SK-N-MC (cell line): ENCODE measurements at places on chromosomes 4 and X.

DNA sequence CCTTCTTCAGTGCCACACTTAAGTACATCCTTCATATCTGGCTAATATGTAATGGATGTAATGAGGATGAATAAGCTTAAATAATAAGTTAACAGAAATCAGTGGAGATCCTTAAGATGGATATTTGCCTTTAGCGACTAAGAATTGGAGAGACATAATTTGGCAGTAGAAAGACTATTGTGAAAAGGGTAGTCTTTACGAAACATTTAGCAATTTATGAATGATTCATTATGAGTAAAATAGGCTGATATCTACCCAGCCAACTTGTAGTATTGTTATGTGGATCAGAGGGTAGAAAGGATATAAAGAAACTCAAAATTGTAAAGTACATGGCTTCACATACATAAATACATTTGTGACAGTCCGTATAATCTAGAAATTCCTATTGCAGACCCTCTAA lies 2371.8 kb downstream of the PCDH7 start:
- no peak for DNase-seq

DNA sequence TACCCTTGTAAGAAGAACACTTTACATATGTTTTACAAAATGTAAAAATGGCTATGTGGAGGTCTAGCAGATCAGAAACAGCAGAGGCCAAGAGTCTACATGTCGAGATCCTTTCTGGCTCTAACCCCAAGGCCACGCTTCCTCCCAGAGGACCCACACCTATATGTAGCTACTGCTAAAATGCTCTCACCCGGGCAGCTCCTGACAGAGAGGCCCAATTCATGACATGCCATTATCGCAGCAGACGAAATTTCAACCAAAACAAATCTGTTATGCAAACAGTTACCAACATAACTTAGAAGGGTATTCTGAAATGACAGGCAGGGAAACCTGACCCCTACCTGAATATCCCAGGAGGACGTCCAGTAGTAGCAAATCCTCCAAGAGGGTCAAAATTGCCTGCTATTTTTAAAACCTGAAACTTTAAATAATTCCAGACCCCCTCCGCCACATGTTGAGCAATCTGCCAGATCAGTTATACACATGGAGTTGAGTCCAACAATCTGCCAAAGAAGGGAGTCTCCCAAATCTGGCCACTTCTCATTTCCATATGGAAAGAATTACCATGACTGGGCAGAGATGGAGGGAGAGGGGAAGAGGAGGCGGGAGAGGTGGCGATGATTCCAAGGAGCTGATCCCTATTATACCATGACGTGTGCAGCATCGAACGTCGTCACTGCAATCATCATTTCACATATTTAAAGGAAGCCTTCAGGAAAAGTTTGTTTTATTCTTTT lies 192.9 kb upstream of the TBL1X start:
- DNase-seq: no peak

- peak; percentile 39 for DNase-seq
Measured at GRCh38 chrX:153971450-153972367, at the start of gene HCFC1. Gene HCFC1, minus strand, starts transcription at chrX:153971818. Its CDS starts 978 bp downstream, at chrX:153970840.

- no peak for DNase-seq
Measured at GRCh38 chr4:80897537-80898303, 132.8 kb upstream of the BMP3 start.

- no peak for DNase-seq
Measured at GRCh38 chr4:10011885-10012284, 9.4 kb downstream of the SLC2A9 start.

- no peak for DNase-seq
Measured at GRCh38 chr4:54165438-54165837, 63.7 kb upstream of the PDGFRA start.

- no peak for DNase-seq
Measured at GRCh38 chr4:2290488-2290887, 28.6 kb upstream of the MXD4 start.

DNA sequence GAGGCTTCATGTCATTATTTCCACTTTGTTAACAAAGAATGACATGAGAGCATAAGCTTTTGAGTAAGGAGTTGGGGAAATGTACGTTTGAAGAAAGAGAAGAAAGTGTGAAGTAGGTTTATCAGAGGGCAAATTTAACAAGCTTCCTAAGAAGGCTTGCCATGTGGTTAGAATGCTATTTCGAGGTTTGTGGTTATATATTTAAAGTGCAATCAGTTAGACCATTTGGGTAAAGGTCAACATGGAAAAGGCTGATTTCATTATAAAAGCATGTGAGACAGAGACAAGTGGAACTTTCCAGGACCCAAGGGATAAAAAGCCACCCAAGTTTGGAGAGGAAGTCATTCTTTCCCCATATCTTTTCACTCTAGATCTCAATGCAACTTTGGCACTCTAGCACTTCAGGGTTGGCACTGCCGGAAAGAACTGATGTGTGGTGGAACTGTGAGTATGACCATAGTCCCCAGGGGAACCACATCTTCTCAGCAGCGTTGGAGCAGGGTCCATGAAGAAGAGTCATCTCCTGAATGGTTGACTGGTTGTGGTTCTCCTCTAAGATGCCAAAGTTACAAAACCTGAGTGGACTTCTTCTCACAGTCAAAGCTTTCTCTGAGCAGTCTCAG lies 529.9 kb downstream of the MID1IP1 start:
- DNase-seq: no peak

GRCh38 chr4:117831060-117831683 lies 203.1 kb upstream of the NDST3 start:
- DNase-seq: no peak

DNA sequence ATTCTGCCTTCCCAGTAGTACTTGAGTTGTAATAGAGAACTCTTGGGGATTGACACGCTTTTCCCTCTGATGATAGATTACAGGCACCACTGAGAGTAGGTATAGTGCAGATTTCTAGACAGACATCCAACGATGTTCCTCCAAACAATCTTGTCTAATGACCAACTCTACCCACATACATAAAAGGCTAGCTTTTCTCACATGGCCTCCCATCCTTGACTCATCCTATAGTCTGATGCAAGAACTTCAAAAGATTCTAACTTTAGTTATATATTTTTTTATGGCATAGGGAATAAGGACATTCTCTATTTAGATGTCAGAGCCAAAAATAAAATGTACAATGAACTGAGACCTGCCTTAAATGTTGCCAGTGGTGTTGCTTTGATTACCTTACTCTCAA lies 60.9 kb downstream of the GLRA2 start:
- DNase-seq: no peak

DNA sequence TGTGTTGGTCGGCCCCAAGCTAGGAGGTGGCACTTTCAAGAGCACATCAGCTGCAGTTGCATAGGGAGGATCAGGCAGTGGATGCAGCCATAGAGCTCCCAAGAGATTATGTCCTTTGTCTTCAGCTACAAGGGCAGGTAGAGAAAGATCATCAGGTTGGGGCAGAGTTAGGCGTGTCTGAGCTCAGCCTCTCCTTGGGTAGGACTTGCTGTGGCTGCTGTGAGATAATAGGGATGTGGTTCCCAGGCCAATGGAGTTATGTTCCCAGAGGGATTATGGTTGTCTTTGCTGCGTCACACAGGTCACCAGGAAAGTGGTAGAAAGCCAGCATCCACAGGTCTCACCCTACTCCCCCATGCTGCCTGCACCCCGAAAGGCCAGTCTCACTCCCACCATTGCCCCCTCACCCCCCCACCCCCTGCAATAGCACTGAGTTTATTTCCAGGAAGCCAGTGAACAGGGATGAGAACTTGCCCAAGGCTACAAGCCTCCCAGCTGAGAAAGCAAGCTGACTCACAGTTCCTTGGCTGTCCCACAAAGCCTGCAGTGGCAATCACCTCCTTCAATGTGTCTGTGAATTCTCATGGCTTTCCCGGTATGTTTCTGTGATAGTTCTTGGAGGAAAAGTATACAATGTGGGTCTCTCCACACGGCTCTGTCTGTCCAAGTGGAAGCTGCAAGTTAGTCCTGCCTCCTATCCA lies 148.4 kb downstream of the STPG2 start:
- no peak for DNase-seq

GRCh38 chr4:42167709-42168108 lies 15.3 kb upstream of the BEND4 start:
- DNase-seq: no peak

DNA sequence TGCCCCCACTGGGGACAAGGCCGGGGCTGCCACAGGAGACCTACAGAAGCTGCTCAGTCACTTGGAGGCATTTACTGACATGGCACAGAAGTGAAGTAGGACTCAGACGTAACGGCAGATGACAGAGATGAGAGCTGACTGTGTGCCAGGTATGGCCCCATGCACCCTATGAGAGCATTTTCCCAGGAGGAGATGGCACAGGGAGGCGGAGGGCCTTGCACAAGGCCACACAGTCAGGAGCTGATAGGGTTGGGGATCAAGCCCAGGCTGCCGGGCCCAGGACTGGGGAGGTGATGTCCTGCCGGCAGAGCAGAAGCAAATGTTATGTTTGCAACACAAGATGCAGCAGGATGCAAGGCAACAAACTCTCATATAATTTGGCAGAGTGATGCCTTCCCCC lies 34.1 kb downstream of the NAT8L start:
- DNase-seq: no peak

- no peak for DNase-seq
Measured at GRCh38 chrX:103461156-103461555, 58.1 kb downstream of the RAB40A start.

DNA sequence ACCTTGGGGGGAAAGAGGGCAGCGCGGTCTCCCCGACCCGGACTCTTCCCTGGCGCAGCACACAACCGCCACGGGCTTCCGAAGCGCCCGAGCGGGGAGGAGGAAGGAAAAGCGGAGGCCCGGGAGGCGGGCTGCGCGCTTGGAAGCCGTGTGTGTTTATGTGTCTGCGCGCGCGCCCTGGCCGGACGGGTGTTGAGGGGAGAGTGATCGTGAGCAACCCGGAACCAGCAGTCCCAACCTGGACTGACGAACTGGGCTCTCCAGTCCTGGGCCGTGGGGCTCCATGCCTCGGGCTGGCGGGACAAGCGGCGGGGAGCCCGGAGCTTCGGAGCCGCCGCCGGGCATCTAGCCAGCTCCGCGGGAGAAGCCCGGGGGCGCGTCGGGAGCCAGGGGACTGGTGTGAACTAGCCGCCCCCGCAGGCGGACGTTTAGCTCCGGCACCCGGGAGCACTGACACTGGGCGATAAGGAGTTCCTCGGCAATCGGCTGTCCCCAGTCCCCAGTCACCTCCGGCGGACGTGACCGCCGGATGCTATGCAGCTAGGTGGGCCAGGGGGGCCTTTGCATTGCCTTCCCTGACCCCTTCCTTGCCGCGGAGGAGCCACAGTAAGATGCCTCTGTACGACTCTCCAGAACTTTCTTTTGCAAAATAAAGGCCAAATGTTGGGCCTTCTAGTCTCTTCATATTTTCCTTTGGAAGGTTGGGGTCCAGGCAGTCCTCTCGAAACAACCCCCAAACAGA lies 74.8 kb upstream of the BCOR start:
- DNase-seq: no peak

- no peak for DNase-seq
Measured at GRCh38 chr4:119038116-119038841, 97.4 kb upstream of the MYOZ2 start.

- DNase-seq: no peak
Measured at GRCh38 chr4:78629991-78630541, 78.5 kb downstream of the ANXA3 start.

GRCh38 chrX:137194164-137194563 lies 160.4 kb upstream of the GPR101 start:
- DNase-seq: no peak

- DNase-seq: no peak
Measured at GRCh38 chr4:3389233-3390215, 52.2 kb upstream of the HGFAC start.

DNA sequence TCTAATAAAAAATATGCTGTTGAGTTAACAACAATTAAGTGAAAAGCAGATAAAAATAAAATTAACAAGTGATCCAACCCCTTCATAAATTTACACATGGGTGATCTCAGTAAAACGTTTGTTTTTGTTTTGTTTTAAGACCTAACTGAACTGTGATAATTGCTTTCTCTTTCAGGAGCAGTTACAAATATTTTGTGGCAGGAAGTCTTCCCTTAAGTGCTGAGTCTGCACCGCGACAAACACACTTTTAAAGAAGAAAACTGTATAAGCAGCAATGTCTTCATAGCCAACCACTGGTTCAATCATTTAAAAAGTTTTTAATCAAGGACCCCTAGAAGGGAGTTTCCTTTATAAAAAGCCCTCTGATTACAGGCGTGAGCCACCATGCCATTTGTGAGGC lies 53.7 kb upstream of the NFKB1 start:
- DNase-seq: no peak

DNA sequence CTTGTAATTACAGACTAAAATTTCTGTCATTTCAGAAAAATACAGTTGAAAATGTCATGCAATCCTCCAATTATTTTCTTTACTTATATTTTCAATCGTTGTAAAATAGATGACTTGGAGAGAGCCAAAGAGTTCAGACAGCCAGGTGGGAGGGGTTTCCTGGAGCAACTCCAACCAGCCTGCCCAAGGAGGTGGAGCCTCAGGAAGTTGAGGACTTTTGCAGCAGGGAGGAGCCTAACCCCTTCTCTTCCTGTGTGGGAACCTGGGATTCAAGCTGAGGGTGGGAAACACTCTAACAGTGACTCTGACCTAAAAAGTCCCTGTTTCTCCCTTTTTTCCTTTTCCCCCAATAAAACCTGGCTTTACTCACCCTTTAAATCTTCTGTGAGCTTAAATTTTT lies 72.2 kb upstream of the GABRG1 start:
- DNase-seq: no peak

- DNase-seq: no peak
Measured at GRCh38 chr4:165634766-165635165, 238.3 kb upstream of the TLL1 start.

- DNase-seq: no peak
Measured at GRCh38 chrX:65596270-65597034, 61.9 kb upstream of the LAS1L start.

GRCh38 chr4:7827566-7827965 lies 112.1 kb downstream of the AFAP1 start:
- no peak for DNase-seq

GRCh38 chrX:31038575-31039326 lies 33.1 kb downstream of the FTHL17 start:
- no peak for DNase-seq

- DNase-seq: no peak
Measured at GRCh38 chr4:141833209-141833608, 196.8 kb downstream of the IL15 start.

- DNase-seq: no peak
Measured at GRCh38 chrX:23478561-23478960, 143.9 kb downstream of the PTCHD1 start.

GRCh38 chr4:8533274-8533865 lies 46.8 kb upstream of the GPR78 start:
- no peak for DNase-seq
